Bronchial epithelial cell (primary cell): ENCODE measurements at places on chromosomes 2 and 18. TPM values are rescaled to one million over a fixed set of nuclear protein-coding genes. Genes with fewer than 3 reads are reported as not detected.

Gene CHRNG
- total RNA-seq = not detected in 2 replicates

Gene SPATA3
- not detected in 2 replicates for total RNA-seq

Gene SEPTIN10
- total RNA-seq = 62.4 and 89.7 TPM in 2 replicates

Gene VPS54
- total RNA-seq = 18.2 and 20.9 TPM in 2 replicates

Gene DLX1
- total RNA-seq = not detected in 2 replicates
